ENCODE measurements at places on chromosomes 7 and 10. TPM values are rescaled to one million over a fixed set of nuclear protein-coding genes. Genes with fewer than 3 reads are reported as not detected.

GRCh38 chr7:6433784-6434615, 13.8 kb downstream of the DAGLB start:
- DNase-seq, result no peak

DNA sequence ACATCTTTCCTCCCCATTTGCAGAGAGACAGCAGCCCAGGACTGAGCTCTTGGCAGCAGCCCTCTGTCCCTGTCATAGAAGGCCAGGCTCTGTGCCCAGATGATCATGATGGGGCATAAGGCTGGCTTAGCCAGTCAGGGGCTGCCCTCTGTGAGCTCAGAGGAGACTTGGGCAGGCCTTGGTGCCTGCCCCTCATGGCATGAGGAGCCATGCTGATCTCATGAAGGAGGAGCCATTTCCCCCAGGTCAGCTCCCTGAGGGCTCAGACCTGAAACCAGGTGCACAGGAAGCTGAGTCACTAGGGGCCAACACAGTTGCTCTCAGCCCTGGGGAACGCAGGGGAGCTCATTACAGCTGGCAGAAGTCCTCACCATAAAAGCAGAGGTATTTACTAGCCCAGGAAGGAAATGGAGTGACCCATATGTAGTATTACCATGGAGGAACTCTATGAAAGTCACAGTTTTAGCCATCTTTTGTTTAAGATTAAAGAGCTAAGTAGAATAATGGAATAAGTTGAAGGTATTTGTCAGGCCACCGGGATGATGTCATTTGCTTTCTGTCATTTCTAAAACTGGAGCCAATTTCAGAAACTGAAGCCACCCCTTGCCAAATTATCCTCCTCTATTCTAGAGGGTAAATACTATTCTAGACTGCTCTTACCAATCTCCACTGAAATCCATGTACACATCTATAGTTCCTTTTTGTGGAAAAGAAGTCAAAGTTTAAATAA, 362.4 kb upstream of the ZNF32 start:
- no peak for DNase-seq

The CUZD1 gene
- 1.9 TPM for total RNA-seq

The AGK gene
- 28.6 TPM for total RNA-seq

The OR6B1 gene
- not detected for total RNA-seq

Measured in CD4-positive, CD25-positive, alpha-beta regulatory T cell (primary cell).